ENCODE measurements at places on chromosomes 13 and 19. TPM values are rescaled to one million over a fixed set of nuclear protein-coding genes. Genes with fewer than 3 reads are reported as not detected.

NUCB1 gene
- 275 TPM for total RNA-seq

CERS4 gene
- total RNA-seq: 20.9 TPM

PRR19 gene
- total RNA-seq: 0.20 TPM

PRKCSH gene
- total RNA-seq: 132 TPM

DNA sequence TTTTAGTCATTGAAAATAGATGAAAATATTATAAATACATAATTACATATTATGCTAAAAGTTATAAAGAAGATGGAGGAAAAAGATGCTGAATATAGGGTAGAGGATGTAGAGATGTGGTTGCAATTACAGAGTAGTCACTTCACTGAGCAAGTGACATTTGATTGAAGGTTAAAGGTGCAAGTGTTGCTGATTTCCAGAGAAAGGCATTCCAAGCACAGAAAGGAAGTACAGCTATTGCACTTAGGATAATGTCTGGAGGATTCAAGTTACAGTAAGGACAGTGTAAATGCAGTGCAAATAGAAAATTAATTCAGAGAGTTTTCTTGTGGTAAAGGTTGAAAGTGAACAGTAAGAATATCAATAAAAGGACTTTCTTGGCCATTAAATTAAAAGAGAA is 1721.8 kb downstream of the PCDH9 start:
- DNase-seq: no peak

VWA8 gene
- total RNA-seq: 38.0 TPM

- no peak for DNase-seq
These were observed 26.6 kb downstream of the CBY2 start for GRCh38 chr13:45728759-45729158.

DNA sequence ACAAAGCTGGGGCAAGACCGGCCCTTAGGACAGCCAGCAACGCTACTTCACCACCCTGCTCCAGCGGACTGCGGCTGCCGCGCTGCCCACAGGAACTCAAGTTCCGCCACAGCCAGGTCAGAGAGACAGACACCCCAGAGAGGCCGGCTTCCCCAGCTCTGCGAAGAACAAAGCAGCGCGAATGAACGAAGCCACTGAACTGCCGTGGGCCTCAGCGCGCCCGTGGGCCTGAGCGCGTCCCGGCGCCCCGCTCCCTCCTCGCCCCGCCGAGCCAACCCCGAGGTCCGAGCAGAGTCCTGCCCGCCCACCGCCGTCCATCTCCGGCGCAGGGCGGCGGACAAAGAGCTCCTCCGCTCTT is 158.4 kb downstream of the RNF17 start:
- no peak for DNase-seq

PRODH2 gene
- not detected for total RNA-seq

GRCh38 chr19:903266-903797 is 9.7 kb downstream of the R3HDM4 start:
- no peak for DNase-seq

DNA sequence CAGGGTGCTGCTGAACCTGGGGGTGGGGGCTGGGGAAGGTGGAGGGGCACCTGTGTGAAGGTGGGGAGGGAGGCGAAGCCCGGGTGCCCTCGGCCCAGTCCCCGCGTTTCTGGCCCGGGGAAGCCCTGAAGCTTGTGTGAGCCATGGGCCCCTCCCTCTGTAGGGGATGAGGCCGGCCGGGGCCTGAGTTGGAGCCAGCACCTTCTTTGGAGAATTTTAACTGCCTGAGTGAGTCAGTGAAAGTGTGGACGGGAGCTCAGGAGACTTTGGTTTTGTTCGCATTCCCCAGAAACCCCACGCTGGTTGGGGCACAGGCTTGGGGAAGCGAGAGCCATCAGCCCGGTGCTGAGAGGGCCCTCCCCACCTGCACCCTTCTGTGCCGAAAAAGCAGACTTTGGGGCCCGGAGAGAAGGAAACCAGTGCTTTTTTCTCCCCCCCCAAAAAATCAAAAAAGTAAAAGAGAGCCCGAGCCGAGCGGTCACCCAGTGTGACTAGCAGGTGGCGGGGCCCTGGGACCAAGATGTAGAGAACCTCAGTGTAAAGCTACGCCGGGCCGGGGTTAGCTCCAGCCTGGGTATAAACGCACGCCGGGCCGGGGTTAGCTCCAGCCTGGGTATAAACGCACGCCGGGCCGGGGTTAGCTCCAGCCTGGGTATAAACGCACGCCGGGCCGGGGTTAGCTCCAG is 45.1 kb downstream of the TMEM255B start:
- no peak for DNase-seq

DNA sequence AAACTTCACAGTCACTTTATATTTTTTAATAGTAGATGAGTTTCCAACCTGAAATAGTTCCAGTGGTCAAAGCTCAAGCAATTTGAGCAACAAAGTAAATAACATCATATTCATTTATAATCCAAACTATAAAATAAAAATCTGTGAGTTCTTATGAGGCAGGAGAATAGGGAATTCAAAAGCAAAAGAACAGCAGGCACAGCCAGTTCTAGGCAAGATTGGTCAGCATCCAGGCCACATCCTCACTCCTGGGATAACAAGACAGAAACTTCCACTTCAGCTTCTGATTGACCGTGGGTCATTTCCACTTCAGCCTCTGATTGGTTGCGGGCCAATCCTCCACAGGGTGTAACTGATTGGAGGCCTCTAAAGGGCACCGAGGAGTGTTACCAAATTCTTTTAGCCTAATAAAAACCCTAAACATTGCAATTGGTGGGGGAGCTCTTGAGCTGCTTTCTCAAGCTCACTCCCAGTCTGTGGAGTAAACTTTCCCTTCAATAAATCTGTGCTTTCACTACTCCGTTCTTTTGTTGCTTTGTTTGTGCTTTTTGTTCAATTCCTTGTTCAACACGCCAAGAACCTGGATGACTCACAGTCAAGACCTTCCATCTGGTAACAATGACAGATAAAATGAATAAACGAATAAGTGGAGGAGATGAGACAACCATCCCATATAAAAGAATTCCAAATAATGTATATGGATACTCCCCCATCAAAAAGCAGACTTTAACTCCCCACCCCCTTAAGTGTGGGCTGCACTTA is 42.6 kb upstream of the AMER2 start:
- peak; percentile 58 for DNase-seq

GRCh38 chr13:93345770-93346169 is 119.2 kb downstream of the GPC6 start:
- no peak for DNase-seq

LYL1 gene
- 11.9 TPM for total RNA-seq

ZIM2 gene
- not detected for total RNA-seq

FLT3LG gene
- 6.8 TPM for total RNA-seq

- no peak for DNase-seq
These were observed 25.8 kb downstream of the COL4A1 start for GRCh38 chr13:110280985-110281688.

Measured in right cardiac atrium (tissue), 5 donors.